ENCODE measurements at places on chromosomes 7 and 10.

- DNase-seq: no peak
Measured at GRCh38 chr10:14815681-14816080, 22.2 kb downstream of the CDNF start.

DNA sequence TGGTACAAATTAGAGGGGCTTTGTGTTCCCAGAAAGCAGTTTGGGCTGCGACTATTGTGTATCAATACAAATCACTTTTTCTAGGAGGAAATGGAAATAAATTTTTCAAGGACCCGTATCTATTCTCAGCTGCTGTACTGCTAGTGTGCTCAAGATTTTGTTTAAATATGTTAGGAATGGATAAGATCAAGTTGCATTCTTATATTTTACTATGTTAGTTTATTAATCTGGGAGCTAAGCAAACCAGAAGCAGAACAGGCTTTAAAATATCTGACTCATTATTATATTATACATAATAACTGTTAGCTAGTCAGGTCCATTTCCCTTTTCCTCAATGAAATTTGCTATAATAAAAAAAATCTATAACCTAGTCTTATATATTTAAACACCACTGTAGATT, 11.1 kb upstream of the GLCCI1 start:
- no peak for DNase-seq

DNA sequence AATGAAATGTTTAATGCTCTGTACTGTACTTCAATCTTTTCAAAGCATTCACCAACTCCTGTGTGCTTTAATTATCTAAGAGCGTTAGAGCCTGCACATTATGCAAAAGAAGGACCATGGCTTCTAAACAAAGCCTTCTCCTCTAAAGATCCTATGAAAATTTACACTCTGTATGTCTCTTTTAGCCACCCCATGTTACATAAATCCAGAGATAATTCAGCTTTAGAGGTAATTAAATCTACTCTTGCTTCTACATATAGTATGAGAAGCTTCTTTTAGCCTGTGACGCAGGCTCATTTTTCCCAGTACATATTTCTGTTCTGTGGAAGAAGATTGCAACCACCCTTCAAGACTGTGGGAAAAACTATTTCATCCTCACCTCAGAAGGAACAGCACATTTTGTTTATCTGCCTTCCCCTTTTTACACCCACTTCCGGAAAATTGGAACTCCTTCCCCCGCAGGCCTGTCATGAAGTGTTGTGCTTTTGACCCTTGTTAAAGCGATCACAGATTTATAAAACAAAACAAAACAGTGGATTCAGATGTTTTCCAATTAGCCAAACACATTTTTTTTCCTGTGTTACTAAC, 8.1 kb upstream of the TAS2R16 start:
- no peak for DNase-seq

GRCh38 chr7:157620616-157621015, 283.8 kb downstream of the DNAJB6 start:
- no peak for DNase-seq

GRCh38 chr7:107210400-107210799, 41.6 kb downstream of the HBP1 start:
- DNase-seq: no peak

DNA sequence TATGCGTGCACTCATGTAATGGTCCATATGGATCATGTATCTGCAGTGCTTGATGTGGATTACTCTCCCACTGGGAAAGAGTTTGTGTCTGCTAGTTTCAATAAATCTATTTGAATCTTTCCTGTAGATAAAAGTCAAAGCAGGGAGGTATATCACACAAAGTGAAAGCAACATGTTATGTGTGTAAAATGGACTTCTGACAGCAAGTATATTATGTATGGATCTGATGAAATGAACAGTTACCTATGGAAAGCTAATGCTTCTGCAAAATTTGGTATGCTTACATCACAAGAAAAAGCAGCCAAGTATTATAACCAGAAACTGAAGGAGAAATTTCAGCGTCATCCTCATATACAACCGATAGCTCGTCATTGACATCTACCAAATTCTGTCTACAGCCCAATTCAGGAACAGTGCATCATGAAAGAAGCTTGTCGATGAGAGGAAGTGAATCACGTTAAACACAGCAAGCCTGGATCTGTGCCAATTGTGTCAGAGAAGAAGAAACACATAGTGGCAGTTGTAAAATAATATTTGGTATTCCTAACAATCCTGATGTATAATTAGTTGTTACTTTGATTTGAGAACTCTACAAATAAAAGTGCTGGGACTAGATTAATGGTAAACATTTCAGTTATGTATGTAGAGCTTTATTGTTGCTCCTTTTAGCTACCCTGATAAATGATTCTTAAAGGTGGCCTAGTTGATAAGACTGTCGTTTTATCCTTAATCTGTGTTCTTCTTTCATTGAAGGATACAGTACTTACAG, 14.2 kb upstream of the SYPL1 start:
- DNase-seq: no peak

DNA sequence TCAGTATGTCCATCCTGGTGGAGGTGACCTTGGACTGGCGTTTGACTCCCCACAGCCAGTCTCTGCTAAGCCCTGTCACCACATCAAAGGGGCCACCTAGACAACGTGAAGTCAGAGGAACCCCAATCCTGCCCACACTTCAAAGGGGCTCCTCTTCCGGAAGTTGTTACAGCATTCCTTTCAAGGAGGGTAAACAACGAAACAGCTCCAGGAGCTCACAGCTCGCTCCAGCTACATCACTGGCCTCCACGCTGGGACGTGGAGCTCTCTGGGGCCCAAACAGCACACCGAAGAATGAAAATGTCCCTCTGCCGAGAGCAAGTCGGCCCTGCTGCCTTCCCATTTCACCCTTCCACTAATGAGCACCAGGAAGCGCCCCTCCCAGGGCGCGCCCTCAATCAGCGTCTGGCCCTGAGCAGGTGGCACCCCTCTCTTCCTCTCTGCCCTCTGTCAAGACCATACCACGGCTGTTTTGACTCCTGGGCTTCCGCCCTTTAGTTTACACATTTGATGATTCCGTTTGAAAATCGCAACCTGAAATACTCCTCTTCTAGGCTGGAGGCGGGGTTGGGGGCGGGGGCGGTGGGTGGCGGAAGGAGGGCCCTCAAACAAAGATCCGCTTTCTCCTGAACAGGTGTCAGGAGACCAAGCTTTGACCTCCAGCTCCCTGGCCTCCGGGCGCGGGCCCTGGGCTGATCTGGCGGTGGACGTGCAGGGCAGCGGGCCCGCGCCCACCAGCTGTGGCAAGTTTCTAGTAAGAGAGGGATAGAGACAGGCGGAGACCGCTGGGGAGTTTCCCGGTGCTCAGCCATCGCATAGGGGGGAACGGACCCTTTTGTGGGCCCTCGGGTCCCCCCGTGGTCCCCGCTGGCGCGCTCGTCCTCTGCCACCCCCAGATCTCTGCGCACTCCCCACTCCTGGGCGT, 53.1 kb upstream of the KDM7A start:
- peak; percentile 50 for DNase-seq

DNA sequence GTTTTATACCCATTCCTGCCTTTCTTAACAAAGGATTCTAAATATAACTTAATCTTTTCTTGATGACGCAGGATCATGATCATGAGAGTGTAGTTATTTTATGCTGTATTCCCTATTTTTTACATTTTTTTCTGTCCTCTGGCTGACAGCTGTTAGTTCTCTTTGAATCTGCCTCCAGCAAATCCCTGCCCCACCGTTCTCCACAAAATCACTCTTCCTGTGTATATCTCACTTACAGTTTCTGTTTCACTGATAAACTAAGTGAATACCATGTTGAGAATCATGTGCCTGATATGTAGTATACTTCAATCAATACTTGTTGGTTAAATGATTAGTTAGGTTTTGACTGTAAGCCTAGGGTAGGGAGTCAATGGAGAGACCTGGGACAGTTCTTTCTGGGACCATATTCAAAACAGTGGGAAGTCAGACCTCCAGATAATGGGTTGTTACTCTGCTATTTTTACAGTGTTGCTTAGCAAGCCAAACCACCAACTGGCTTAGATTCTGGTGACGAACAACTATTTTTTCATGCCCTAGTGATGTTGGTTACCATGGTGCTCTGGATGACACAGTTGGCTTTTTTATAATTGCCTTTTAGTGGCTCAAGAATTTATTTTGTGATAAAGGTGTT, 12.8 kb downstream of the CNNM1 start:
- no peak for DNase-seq

DNA sequence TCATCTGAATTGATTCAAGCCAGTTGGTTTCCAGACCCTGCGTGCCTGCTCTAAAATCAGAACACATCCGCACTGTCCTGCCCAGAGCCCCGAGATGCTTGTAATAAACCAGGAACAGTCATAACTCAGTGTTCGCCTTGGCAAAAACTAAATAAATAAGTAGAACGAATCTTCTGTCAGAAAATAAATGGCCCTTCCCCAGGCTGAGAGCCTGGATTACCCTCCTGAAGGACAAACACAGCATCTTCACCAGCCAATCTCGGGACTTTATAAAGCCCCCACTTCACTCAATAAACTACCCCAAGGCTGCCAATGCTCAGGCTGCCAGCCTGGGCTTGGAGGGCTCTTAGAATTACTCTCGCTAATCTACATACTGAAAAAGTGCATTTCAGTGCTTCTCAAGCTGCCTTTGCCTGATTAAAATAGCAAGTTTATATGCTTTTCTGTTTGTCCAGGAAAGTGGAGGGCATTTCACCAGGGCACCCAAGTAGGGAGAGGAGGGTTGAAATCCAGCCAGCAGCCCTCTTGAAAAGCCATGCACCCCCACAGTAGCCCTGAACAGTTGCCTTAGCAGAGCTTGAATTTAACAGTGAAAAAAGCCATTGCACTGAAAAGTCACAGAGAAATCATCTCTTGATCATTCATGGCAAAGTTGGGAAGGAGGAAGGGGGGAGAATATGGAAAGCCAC, 136.6 kb downstream of the CALN1 start:
- DNase-seq: no peak

DNA sequence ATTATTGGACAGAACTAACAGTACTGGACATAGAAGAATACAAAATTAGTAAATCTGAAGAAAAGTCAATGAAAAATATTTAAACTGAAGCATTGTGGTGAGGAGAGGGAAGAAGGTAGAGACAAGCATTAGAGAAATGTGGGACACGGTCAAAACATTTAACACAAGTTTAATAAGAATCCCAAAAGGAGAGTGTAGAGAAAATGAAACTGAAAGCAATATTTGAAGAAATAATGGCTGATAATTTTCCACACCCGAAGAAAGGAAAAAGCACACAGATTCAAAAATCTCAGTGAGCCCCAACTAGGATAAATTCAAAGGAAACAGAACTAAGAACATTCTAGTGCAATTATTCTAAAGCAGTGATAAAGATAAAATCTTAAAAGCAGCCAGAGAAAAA, 126.4 kb upstream of the LRRTM3 start:
- no peak for DNase-seq

DNA sequence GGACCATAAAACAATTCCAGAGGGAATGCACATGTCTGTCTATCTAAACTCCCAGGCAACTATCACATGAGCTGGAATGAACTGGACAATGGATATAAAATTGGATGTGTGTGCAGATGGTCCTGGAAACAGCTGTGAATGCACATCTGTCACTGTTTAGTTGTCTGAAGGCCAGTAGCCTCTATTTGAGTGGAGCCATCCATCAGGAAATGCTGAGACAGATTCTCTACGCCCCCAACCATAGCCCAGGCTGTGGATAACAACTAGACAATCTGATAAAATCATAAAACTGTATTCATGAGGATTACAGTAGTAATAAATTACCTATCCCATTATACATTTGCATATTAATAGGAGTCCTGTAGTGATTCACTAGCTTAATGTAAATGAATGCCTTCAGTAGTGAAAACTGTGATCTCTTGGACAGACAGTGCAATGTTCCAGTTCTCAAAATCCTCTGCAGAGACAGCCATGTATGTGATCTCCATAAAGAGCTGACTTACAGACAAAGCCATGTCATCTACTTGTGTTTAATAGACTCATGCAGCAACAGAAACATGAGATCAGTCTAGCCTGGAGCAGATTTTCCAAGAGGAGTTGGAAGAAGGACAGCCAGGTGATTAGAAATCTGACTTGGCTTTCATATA, 907.6 kb downstream of the KCNMA1 start:
- no peak for DNase-seq

DNA sequence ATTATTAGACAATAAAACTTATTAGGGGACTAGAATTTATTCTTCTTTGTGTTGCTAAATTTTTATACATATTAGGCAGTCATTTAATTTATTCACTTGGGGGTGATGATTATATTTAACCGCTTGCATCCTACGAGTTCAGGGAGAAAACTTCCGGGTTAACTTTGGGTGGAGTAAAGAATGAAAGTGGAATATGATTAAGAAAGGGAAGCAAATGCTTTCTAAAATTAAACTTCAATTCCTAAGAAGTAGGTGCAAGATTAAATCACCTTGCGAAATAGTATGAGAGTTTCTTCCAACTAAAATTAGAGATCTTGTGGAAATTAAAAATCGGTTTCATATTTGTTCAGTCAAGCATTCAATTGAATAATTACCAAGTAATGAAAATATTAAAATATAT, 33.5 kb downstream of the MRC1 start:
- DNase-seq: no peak

GRCh38 chr7:269721-270120, 20.2 kb upstream of the FOXL3 start:
- no peak for DNase-seq

GRCh38 chr10:87053577-87054181, 33.6 kb downstream of the FAM25A start:
- DNase-seq: no peak

- DNase-seq: no peak
Measured at GRCh38 chr7:74355091-74355490, 65.9 kb downstream of the CLIP2 start.

DNA sequence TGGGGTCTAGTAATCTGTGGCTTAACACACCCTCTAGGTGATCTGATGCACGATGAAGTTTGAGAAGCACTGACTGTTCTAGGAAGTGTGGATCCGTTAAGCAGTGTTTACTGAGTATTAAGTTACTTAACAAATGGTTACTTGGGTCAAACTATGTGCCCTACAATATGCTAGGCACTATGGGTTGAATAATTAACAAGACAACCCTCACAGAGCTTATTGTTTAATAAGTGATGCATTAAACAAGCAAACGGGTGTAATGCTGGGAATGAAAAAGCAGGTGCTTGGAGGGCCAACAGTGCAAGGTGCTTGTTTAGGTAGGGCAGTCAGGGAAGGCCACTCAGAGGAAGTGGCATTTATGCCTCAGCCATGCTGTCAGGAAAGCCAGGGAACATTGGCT, 378.0 kb upstream of the PODXL start:
- no peak for DNase-seq

DNA sequence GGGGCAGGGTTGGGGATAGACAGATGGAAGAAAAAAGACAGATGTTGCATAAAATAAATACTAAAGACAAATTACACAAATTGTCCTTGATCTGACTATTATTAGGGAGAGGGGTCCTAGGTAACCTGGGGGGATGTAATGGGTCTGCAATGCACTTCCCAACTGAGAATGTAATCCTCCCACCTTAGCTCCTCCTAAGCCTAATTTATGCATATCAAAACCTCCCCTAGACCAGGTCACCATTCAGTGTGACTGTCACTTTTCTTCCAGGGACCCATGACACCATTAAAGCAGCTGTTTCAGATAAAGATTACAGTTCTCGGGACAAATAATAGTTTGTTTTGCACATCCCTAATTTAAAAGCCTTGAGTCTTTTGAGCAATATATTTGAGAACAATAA, 133.9 kb upstream of the FEZF1 start:
- DNase-seq: no peak
